Calu3 (cell line): ENCODE measurements at places on chromosomes 7 and 10. TPM values are rescaled to one million over a fixed set of nuclear protein-coding genes. Genes with fewer than 3 reads are reported as not detected.

Gene RPEL1
- 0.57 and 0.61 TPM in 2 replicates for total RNA-seq

Gene ZNF37A
- total RNA-seq: 8.1 and 8.6 TPM in 2 replicates

- H3K27ac ChIP-seq: no peak overlapping the region
- no peaks in the 10 kb centered on the region for H3K36me3 ChIP-seq
- no peak overlapping the region for H3K4me3 ChIP-seq
- H3K4me1 ChIP-seq: no peaks in the 10 kb centered on the region
Observed at GRCh38 chr10:131806646-131807317, 94.0 kb upstream of the PPP2R2D start.

Gene NPFFR1
- 0.20 and 0.24 TPM in 2 replicates for total RNA-seq

Gene MAT1A
- not detected in 2 replicates for total RNA-seq

- no peaks in the 10 kb centered on the region for H3K27me3 ChIP-seq
- no peaks in the 10 kb centered on the region for H3K4me1 ChIP-seq
- H3K27ac ChIP-seq: no peak overlapping the region
- no peaks in the 10 kb centered on the region for H3K36me3 ChIP-seq
- H3K4me3 ChIP-seq: no peak overlapping the region
- DNase-seq: no peak
Observed at GRCh38 chr7:69219381-69219780, 378.9 kb upstream of the AUTS2 start.

- no peak overlapping the region for H3K27ac ChIP-seq
- H3K4me3 ChIP-seq: no peak overlapping the region
- DNase-seq: no peak
- no peaks in the 10 kb centered on the region for H3K36me3 ChIP-seq
- no peaks in the 10 kb centered on the region for H3K27me3 ChIP-seq
Observed at GRCh38 chr7:1992554-1992953, 240.2 kb downstream of the MAD1L1 start.

GRCh38 chr10:124001391-124002148, 91.8 kb downstream of the CHST15 start:
- DNase-seq: no peak
- no peak overlapping the region for H3K27ac ChIP-seq
- no peaks in the 10 kb centered on the region for H3K27me3 ChIP-seq
- H3K4me3 ChIP-seq: no peak overlapping the region
